ENCODE measurements at places on chromosomes 12 and 14.

- DNase-seq, result no peak
Observed at GRCh38 chr12:111978545-111978944, 34.4 kb downstream of the TMEM116 start.

DNA sequence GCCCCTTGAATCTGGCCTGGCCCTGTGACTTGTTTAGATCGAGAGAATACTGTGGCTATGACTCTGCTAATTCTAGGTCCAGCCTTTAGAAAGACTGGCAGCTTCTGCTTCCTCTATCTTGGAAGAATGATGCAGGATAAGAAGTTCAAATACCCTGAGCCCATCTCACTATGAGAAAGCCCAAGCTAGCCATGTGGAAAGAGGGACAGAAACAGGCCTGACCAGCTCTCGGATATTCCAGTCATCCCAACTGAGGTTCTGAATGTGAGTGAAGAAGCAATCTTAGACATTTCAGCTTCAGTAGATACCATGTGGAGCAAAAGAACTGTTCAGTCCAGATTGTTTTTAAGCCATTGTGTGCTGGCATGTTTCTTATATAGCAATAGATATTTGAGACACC, 17.3 kb upstream of the KRR1 start:
- no peak for DNase-seq

- no peak for DNase-seq
Observed at GRCh38 chr12:77992760-77993159, 162.1 kb downstream of the NAV3 start.

GRCh38 chr12:108340037-108340436, 926 bp upstream of the CMKLR1 start:
- no peak for DNase-seq

DNA sequence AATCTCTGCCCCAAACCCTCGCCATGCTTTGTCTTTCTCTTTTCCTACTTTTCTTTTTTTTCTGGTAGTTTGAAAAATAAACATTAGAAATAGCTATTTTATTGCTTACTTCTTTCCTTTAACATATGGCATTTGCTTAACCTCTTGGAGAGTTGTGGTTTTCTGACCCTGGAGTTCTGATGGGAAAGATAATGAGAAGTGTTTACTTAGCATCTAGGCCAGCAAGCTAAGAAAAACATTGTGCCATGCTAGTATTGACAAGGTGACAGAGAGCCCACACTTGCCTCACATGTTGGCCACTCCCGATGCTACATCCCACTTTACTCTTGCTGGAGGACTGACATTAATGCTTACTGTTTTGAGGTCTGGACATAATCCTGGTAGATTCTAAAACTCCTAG, 886.2 kb downstream of the DIO2 start:
- DNase-seq, result no peak

DNA sequence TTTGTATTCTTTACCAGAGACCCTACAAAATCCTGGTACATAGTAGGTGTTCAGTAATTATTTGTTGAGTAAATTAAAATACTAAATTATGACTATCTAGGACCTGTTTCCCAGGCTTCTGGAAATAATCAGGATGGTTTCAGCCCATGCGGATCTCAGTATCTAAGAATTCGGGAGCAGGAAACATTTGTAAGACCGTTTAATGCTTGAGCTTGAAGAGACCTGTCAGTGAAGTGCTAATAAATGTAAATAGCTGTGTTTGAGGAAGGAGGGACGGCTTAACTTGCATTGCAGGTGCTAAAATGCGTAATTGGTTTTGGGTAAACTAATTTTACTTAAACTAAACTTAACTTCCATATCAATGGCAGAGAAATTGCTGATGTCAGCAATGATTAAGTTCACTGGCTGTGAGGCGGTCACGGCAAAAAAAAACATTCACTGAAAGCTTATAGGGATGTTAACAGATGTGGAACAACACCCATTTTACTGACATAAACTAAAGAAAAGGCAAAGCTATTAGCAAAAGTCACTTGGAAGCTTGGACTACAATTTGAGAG, 28.6 kb upstream of the AEBP2 start:
- DNase-seq, result no peak

DNA sequence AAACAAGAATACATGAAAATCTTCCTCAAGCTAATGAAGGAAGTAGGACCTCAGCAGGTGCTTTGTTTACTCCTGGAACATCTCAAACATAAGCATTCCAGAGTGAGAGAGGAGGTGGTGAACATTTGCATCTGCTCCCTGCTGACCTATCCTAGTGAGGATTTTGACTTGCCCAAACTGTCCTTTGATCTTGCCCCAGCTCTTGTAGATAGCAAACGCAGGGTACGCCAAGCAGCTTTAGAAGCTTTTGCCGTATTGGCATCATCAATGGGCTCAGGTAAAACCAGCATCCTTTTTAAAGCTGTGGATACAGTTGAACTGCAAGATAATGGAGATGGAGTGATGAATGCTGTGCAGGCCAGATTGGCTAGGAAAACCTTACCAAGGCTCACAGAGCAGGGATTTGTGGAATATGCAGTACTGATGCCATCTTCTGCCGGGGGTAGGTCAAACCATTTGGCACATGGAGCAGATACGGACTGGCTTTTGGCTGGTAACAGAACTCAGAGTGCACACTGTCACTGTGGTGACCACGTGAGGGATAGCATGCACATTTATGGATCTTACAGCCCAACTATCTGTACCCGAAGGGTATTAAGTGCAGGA, 1.9 kb downstream of the TOGARAM1 start:
- no peak for DNase-seq

GRCh38 chr12:2980630-2981029, 21.4 kb downstream of the TEAD4 start:
- no peak for DNase-seq

- DNase-seq, result no peak
Observed at GRCh38 chr12:25767606-25768005, 190.9 kb upstream of the RASSF8 start.

GRCh38 chr14:87934185-87934584, 58.8 kb downstream of the GALC start:
- no peak for DNase-seq
